ENCODE measurements at places on chromosomes 11 and 22.

GRCh38 chr11:43573873-43574272 is 106.7 kb upstream of the HSD17B12 start:
- no peak for DNase-seq

GRCh38 chr11:2982214-2982613 is 9.9 kb downstream of the NAP1L4 start:
- no peak for DNase-seq

DNA sequence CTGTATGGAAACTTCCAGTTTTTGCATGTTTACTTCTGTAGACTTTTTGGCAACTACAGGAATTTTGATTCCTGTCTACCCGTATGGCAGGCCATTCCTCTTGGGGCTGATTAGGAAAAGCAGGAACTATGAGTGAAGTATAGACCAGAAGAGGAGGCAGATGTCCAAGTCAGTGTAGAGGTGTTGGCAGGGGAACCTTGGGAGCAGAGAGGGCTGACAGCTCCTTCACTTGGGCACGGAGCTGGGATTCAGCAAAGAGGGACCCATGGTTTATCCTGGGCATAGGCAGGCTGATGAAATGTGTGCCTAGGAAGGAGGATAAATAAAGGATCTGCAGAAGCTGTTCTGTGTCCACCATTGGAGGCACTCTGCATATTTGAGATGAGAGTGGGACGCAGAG is 33.1 kb downstream of the TREH start:
- no peak for DNase-seq

- no peak for DNase-seq
Observed at GRCh38 chr11:95102733-95103132, 13.1 kb downstream of the ENDOD1 start.

- DNase-seq, result peak; percentile 9
Observed at GRCh38 chr22:44497218-44497904, 672 bp downstream of the RTL6 start.

DNA sequence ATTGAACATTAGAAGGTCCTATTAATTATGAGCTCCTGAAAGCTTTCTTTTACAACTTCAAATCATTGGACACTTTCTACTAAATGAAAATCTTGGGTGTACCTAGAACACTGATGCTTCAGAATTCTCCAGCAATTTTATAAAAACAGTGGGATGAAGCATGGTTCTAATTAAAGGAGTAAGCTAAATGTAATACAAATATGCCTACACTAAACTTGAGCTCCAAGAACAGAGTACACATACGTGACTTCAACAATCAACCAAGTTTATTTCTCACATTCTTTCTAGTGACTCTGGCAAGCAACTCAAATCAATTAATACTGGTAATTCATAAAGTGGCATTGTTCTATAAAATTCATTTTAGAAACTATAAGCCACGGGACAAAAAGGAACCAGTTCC is 55.5 kb downstream of the PITPNB start:
- no peak for DNase-seq

GRCh38 chr11:19820100-19820499 is 107.5 kb downstream of the NAV2 start:
- no peak for DNase-seq

DNA sequence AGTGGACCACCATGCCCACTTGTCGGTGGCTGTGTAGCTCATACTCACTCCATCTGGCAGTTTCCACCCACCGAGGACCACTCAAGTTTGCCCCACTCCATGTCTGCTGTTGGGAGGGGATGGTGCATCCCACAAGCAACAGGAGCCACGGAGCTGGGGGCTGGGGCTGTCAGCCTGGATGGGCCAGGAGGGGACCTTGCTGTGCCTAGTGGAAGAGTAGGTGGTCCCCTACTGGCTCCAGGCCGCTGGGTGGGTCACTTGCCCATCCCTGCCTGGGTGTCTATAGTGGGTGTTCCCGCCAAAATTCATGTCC is 57.0 kb downstream of the SMIM38 start:
- no peak for DNase-seq

DNA sequence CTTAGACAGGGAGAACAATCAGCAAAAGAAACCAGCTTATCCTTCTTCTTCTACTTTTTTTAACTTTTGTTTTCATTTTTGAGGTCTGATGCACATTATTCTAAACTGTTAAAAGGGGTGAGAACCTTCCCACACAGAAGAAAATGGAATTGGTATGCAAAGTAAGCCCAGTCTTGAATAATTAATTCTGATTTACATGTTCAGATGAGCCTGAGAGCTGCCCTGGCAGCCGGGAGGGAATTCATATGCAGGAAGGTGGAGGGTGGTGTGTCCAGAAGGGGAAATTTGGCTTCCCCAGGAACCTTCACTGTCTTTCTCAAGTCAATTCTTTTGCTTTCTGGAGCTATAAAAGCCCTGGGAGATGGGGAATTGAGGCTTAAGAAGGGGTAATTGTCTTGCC is 181.0 kb downstream of the INSC start:
- no peak for DNase-seq

DNA sequence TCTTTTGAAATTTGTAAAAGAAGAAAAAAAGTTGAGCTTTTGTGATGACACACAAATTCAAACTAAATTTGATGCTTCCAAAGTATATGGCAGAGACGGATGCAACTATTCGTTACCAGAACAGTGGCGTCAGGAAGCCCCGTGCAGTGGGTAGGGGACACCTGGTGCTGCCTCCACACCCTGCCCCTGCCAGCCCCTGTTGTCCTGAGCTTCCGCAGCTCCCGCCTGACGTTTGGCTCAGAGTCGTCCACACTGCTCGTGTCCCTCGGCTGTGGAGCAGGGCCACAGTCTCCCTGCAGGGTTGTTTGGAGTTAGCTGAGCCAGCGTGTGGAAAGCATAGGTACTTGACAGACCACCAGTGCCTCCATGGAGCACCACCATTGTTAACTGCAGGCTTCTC is 86.3 kb downstream of the ATXN10 start:
- no peak for DNase-seq

DNA sequence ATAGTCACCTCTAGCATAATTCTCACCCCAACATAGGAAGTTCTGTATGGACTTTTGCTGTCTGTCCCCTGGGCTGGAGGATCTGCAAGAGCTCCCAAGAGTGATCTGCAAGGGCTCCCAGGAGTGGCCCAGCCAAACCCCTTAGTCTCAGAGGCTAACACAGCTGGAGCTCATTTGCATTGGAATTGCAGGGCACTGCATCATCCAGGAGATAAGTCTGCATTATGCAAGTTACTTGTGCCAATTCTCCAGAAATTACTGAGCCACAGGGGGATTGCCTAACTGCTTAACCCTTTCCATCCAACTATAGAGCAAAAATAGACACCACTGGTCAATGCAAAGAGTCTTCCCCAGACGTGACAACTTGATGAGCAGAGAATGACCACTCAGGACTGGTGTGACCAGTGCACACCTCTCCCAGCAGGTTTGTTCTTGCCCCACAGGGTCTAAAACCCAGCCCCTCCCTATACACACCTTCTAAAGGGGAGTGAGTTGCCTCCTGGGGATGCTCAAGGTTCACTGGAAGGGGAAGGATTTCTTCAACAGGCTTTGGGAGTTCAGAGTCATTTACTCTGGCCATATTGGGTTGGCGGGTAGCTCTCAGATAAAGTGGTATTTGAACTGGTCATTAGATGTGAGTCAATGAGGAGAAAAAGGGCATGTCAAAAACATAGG is 38.4 kb downstream of the POU2AF3 start:
- DNase-seq, result no peak

DNA sequence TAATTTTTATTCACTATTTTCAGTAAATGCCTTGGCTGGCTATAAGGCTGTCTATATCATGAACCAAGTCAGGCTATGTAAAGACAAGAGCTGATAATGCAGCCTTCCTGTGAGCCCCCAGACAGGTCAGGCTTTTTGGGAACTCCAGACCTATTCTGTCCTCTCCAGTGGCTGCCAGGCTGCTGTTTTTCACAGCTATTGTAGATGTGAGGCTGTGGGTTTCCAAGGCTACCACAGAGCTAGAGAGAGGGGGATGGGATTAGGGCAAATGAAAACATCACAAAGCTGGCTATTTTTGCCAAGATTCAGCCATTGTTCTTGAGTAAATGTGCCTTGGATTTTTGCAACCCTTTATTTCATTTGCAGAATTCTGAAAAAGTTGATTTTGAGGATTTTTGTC is 55.7 kb upstream of the SORL1-AS1 start:
- DNase-seq, result no peak

DNA sequence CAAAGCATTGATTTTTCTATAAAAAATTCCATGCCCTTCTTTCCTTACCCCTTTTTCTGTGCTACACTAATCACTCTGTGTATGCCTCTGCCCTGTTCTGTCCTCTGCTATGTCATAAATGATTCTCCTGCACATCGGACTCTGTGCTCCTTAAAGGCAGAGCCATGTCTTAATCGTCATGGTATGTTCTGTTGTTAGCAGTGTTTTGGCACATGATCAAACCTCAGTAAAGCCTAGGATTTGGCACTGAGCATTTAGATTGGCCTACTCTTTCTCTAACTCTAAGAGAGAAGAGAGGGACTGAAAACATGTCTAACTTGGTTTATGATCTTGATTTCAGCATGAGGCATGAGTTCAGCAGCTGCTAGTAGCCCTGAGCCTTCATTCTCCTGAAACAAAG is 266.9 kb downstream of the AASDHPPT start:
- DNase-seq, result no peak

DNA sequence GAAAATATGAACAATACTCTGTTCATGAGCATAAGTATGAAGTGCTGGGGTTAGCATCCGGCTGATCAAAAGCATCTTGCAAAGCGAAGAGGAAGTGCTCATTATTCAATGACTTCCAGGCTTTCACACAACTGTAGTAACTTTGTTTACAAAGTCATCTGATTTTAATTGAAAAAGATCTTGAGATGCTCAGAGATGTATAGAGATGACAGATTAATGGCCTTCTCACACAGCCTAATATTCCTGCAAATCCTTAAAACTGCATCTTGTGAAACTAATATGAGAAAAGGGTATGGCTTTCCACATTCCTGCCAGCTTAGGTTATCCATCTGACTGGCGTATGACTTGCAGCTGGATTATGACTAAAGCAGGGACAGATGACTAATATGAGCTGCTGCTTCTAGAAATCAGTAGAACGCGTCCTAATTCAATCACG is 125.4 kb downstream of the CASP12 start:
- no peak for DNase-seq

DNA sequence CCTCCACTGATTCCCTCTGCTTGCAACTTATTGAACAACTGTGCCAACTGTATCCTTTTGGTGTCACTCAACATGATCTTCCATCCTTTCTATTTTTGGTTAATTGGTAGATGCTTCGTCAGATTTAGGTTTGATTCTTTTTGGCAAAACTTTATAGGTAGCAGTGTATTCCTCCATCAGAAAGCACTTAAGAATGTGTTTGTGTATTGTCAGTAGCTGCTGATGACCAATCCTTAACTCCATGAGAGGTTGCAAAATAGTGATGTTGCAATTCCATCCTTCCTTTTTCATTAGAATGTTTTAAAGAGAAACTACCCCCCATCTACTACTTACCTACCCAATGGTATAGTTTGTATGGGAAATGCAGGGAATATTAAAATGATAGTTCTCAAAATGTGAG is 22.1 kb downstream of the FAM76B start:
- DNase-seq, result no peak

- DNase-seq, result no peak
Observed at GRCh38 chr11:11302565-11302964, 50.5 kb downstream of the CSNK2A3 start.

DNA sequence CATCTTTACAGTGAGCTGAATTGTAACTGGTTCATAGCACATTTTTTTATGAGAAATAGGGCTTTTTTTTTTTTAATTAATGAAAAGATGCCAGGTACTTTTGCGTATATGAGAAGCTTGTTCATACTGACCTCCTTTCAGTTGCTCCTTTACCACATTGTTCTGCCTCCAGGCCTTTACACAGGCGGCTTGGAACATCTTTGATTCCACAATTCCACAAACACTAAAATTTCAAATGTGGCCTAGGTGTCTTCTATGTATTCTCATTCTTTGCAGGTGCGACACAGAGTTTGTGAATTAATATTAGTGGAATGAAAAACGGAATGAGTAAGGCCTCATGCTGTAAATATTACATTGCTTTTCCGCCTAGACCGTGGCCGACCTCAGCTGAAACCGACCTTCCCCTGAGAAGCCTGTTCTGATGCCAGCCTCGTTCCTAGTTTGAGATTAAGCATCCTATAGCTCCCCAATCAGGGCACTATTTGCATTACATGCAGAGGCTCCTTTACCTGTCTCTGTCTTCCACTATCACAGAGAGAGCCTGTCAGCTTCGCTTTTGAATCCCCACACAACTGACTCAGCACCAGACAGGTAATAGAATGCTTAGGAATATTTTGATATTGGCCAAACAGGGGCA is 125.8 kb downstream of the LDLRAD3 start:
- no peak for DNase-seq

DNA sequence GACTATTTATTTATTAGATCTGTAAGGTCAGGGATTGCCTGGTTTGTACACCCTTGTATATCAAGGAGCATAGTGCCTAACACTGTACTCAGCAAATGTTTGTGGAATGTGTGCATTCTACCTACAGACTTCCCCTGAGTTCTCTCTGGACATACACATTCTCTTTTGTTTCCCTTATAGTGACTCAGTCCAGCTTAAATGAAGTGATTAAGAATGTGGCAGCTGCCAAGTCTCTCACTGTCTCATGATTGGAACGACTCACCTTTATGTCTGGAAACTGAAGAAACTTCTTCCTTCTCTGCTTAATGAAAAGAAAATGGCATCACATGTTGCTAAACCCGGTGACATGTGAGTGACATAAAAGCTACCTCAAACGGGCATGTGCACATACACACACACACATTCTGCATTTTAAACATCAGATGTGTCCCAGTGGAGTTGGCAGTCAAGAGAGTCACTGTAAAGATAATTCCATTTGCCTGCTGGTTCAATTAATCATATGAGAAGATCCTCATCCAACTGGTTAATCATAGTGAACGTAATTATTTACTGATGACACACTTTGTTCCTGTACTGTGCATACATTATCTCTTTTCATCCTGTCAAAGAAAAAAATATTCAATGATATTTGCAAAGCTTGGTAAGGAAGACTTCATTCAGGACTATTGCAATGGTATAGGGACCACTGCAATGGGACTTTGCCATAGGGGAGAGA is 42.8 kb downstream of the GLYAT start:
- DNase-seq, result no peak

DNA sequence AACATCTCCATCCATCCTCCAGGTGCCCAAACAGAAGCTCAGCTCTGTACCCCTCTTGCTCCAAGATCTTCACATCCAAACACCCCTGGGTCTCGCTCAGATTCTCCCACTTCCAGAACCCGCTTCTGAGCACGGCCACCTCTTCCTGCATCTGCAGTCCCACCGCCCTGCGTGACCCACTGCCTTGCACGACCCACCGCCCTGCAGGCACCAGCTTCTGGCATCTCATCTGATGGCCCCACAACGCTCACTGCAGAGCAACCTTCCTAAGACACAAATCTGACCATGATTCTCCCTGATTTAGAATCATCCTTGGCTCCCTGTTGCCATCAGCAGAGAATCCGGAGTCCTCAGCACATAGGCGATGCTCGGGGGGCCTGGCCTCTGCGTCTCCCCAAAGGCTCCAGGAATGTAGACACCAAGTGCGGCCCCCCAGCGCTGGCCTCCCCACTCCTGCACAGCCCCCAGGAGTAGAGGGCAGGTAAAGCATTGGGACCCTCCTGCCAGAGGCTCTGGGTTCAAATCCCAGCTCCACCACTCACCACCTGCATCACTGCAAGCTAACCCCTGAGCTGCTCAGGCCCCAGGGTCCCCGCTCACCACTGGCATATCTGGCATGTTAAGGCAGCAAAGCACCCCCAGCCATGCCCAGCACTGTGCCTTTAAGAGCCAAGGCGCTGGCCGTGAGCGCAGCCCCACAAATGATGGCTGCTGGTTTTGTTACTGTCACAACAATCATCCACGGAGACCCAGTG is 459.3 kb downstream of the BRD1 start:
- DNase-seq, result no peak
